ENCODE measurements at places on chromosomes 7 and 10. TPM values are rescaled to one million over a fixed set of nuclear protein-coding genes. Genes with fewer than 3 reads are reported as not detected.
A peak's percentile ranks its signal among the peaks of the same experiment; 100 is the strongest.

Gene STRA8
- total RNA-seq: not detected

DNA sequence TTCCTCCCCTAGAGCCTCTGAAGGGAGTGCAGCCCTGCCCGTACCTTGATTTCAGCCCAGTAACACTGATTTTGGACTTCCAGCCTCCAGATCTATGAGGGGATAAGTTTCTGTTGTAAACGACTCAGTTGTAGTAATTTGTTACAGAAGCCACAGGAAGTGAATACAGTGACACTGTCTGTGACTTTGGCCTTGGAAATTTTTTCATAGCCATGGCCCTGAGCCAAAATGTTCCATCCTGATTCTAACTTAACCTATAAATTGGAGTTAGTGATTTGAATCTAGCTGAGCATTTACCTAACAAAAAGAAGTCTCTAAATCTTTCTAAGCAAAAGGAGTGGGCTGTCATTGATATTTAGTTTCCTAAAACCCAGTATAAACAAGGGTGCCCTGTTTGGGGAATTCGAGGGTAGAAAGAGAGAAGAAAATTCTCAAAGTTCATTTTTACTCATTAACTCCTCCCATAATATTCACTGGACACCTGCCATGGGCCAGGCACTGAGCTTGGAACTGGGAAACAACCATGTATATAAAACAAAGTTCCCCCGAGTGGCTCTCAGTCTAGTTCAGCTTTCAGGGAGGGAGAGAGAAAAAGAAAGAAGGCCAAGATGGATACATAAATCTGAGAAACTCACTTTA, 162.3 kb downstream of the SKIDA1 start:
- no peak for DNase-seq

- no peak for DNase-seq
These were observed 14.1 kb upstream of the BTBD16 start for GRCh38 chr10:122257041-122257440.

- no peak for DNase-seq
These were observed 26.1 kb downstream of the PLAC9 start for GRCh38 chr10:80158598-80159127.

Gene UPK3B
- total RNA-seq: 1.2 TPM

- no peak for DNase-seq
These were observed 9.7 kb downstream of the SP8 start for GRCh38 chr7:20776942-20777341.

- DNase-seq: peak; percentile 75
These were observed 8.8 kb upstream of the ZC3HAV1 start for GRCh38 chr7:139118234-139118804.

All from activated CD4-positive, alpha-beta T cell treated with anti-CD3 and anti-CD28 coated beads, Interleukin-2, amount 10 ng/mL, durations not matched to agents 24 days and 14 days (primary cell).